ENCODE measurements at places on chromosomes 5 and 9.

DNA sequence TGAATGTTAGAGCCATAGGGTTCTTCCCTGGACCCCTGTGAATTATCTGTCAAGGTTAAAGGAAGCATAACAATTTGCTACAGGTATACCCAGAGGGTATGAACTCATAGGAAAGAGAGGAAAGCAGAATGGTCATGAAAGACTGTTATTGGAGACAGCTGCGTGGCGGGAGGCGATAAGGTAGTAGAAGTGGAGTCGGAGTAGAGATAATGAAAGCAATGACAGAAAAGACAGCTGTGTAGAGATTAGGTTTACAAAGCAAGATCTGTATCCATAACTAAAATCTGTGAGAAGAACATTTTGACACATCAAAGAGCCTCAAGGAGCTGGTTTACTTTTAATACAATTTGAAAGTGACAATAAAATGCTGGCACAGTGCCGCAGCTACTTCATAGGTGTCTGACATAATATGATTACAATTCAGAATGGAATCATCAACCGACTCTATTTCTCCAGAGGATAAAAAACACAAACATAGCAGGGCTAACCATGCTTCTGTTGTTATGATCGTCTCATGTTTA, 603.9 kb downstream of the CDH12 start:
- DNase-seq: no peak

- no peak for DNase-seq
Measured at GRCh38 chr5:120463991-120464626, at the start of gene PRR16. PRR16 (plus strand) TSS chr5:120464300.

DNA sequence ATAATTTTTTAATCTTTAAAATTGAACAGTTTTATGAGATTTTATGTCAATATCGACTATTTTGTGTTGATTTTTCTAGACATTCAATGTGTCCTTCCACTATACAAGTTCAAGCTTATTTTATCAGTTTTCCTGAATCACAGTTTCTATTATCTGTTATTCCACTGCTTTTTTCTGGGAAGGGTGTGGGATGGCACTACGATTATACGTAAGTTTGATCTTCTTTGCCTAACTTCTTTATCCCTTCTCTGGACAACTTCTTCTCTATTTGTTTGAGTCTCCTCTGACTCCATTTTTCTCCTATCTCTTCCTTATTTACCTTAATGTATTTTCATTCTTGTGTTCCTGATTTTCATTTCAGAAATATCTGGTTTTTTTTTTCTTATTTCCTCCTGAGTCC, 24.5 kb downstream of the TBC1D9B start:
- DNase-seq: no peak

GRCh38 chr5:50439221-50439620, 1.9 kb downstream of the EMB start:
- DNase-seq: no peak

DNA sequence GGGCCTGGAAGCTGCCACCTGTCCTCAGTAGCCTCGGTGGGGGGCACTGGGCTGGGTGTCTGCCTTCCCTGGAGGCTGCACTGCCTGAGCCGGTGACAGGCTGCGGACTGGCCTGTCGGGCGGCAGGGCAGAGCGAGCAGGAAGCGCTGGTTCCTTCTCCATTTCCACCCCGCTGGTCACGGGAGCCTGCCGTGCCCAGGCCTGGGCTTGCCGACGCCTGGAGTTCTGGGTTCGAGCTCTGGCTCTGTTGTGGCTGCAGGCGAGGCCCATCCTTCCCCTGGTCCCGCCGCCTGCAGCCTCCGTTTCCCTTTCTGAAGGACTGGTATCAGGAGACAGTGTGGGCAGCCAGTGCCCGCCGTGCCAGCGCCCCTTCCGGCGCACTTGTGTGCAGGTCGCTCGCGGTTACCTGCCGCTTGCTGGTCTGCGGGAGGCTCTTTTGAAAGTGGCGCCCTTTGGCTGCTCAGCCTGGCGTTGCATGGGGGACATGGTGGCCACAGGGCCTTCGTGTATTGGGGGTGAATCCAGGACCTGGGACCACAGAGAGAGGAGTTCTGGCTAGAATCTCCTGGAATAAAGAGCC, 34.0 kb downstream of the RXRA start:
- no peak for DNase-seq

All from AML-193 (cell line).